Aorta (tissue), 5 donors: ENCODE measurements at places on chromosomes 6 and 20. TPM values are rescaled to one million over a fixed set of nuclear protein-coding genes. Genes with fewer than 3 reads are reported as not detected.

Gene CGA
- total RNA-seq, result not detected

Gene PTCRA
- not detected for total RNA-seq

Gene NXT1
- 14.5 TPM for total RNA-seq

Gene ZBTB46
- total RNA-seq, result 17.4 TPM

Gene TFAP2A
- total RNA-seq, result 0.63 TPM

Gene EMILIN3
- total RNA-seq, result 0.72 TPM

Gene WFDC12
- total RNA-seq, result not detected

Gene ULBP2
- total RNA-seq, result 0.68 TPM

Gene SDC4
- 114 TPM for total RNA-seq

Gene EFCAB8
- 0.81 TPM for total RNA-seq

Gene CRISP3
- not detected for total RNA-seq

Gene KCNK17
- 10.4 TPM for total RNA-seq

Gene KCNK16
- not detected for total RNA-seq

Gene PAK5
- 0.33 TPM for total RNA-seq

Gene CST5
- not detected for total RNA-seq

Gene CLVS2
- not detected for total RNA-seq

Gene SNRPB
- 84.2 TPM for total RNA-seq

Gene SLC17A1
- total RNA-seq, result not detected

Gene SLC22A2
- not detected for total RNA-seq

Gene IRAK1BP1
- total RNA-seq, result 3.3 TPM

Gene SPEF1
- not detected for total RNA-seq

Gene JAG1
- 226 TPM for total RNA-seq

Gene COL9A3
- total RNA-seq, result 6.5 TPM

Gene C6orf132
- 1.7 TPM for total RNA-seq

Gene SCRT2
- total RNA-seq, result not detected

Gene MAS1
- total RNA-seq, result 0.12 TPM

Gene KCNG1
- not detected for total RNA-seq

Gene ABHD16B
- total RNA-seq, result not detected

Gene MAFB
- total RNA-seq, result 66.3 TPM

Gene SFT2D1
- 36.5 TPM for total RNA-seq

Gene MOCS1
- 39.0 TPM for total RNA-seq

Gene OR2H2
- total RNA-seq, result not detected

Gene TXLNB
- total RNA-seq, result 3.4 TPM

Gene TBX18
- 58.6 TPM for total RNA-seq
